ENCODE measurements at places on chromosomes 4 and X.
A peak's percentile ranks its signal among the peaks of the same experiment; 100 is the strongest.

GRCh38 chr4:5024673-5025072 is 5.4 kb upstream of the CYTL1 start:
- no peak for DNase-seq

DNA sequence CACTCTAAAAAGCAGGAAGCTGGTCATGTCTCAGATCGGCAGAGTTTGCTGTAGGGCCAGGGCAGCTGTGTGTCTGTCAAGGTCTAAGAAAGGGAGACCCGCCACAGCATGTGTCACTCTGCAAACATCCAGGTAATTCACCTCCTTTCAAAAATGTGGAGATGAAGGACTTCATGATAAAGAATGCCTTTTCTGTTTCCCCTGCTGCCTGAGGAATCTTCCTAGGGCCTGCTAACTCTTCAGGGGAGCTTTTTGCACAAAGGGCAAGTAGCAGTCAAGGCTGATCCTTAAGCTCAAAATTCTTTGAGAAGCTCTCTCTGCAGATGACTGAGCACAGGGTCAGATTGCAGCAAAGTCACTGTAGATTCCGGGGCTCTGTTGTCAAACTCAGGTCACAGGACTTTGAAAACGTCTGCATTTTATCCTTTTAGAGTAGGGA is 21.1 kb downstream of the RASL11B start:
- no peak for DNase-seq

GRCh38 chr4:7737268-7737645 is 202.4 kb downstream of the AFAP1 start:
- DNase-seq = no peak

GRCh38 chrX:96538104-96538725 is 146.4 kb upstream of the DIAPH2 start:
- DNase-seq = no peak

DNA sequence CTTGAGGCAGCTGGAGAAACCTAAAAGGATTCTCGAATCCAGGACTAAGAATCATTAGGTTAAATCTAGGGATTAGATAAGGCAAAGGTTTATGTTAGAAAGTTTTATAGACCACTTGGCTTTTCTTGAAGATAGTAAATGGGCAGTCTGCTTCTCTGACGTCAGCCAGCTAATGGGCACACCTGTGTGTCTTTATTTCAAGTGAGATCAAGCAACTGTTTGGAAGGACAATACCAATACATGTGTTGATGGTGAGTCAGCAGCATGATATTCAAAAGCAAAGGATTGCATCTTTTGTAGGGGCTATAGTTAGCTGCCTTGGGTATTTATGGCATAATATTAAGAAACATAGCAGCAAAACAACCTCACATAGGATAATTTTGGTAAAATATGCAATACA is 46.5 kb upstream of the GRPR start:
- no peak for DNase-seq

- no peak for DNase-seq
These were observed 35.0 kb upstream of the HMX1 start for GRCh38 chr4:8906668-8906970.

DNA sequence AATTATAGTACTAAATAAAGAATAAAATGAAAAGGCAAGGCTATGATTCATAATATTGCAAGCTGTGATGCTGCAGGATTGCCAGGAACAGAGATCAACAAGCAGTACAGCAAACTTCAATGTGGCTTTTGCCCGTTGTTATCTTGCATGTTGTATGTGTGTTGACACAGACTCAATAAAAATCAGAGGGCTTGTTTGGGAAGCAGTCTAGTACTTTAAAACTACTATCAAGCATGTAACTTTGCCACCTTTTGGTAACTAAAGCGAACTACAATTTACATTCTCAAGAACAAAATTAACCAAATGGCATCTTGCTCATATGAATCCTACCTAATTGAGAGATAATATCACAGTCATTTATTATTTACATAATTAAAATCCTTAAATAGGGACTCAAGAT is 79.8 kb upstream of the GPM6A start:
- no peak for DNase-seq

DNA sequence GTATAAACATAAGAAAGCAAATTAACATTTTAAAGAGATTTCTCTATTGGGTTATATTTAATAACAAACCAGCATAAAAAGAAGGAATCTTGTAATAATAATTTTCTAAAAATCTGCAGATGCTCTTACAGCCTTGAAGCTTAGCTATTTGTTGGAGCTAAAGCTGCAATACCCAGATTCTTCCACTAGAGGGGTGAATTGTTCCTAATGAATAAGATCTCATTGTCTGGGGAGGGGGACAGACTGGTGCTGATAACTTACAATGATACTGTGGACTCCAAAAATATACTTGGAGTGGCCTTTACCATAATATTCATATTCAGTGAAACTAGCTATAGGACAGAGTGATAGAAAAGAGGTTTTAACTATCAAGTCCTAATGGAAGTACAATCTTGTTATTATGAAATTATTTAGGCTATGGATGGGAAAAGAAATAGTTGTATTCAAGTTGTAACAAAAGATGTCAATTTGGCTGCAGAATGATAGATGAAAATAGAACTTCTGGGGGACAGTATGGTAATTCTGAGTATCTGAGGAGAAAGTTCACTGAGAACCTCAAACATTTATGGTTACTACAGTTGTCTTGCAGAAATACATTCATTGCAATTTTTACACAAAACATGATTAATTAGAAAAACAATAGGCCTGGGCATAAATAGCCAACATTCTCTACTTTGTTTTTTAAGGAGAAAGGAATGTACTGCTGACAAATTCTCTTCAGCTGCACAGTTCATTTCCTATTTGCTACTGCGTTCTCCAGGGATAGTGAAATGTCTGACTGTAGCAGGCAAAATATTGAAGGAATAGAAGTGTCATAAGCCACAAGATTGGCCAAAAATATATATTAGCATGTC is 443.3 kb downstream of the GBA3 start:
- DNase-seq = no peak

- DNase-seq = no peak
These were observed 3.2 kb downstream of the TMEM165 start for GRCh38 chr4:55398966-55399365.

- no peak for DNase-seq
These were observed 24.1 kb upstream of the FGF16 start for GRCh38 chrX:77422891-77423648.

GRCh38 chr4:106369456-106370060 is 980 bp upstream of the GIMD1 start:
- DNase-seq = no peak

- no peak for DNase-seq
These were observed 8.6 kb upstream of the KIAA0232 start for GRCh38 chr4:6773616-6774540.

DNA sequence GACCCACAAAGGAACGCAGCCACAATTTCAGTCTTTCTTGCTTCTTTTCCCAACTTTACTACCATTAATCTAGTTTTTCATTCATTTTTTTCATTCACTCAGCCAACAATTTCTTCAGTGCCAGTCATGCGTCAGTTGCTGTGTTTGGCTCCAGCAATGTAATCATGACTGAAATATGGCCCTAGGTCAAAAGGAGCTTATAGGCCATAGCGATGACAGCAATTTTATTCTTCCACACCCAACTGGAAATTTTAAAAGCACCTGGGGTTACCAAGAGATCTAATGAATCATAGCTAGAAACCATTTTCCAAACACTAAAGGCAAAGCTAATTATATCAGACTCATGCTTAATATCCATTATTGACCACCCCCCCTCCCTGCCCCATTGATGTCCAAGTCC is 29.8 kb upstream of the C1QTNF7 start:
- DNase-seq = no peak

GRCh38 chr4:139528377-139529005 is 27.5 kb downstream of the SETD7 start:
- no peak for DNase-seq

DNA sequence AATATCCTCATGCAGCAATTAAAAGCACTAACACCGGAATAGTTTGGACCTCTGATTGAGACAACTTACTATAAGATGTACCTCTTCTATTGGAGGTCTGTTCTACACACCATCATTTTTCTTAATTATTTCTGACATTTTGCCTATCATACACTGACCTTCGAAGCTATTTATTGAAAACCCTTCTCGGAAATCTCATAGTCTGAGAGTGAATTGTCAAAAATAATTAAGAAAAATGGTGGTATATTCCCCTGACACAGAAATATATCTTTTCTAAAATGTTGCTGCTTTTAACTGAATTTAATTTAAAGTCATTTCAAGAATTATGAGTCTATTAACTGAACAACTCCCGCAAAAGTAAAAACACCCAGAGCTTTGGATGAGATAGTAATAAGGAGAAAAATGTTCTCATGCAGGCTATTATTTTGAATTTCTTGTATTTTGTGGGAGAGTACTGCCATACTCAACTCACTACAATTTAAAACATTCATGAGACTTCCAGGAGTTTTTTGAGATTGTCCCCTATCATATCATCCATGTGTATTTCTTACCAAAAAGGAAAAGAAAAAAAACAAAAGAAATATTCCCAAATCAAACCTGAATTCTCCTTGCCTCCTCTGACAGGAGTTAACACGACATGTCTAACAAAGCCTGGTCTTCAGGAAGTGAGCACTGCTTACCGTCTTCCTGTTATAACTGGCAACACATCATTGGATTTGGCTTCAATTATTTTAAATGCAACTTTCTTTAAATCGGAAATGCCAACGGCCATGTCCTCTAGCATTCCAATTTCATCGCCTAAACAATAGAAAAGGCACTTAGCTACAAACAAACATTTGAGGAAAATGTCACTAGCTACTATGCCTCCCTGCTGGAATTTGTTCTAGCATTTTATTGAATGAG is 485.3 kb downstream of the IL15 start:
- DNase-seq = no peak

- DNase-seq = no peak
These were observed 130.4 kb upstream of the PAK3 start for GRCh38 chrX:110965409-110966090.

- no peak for DNase-seq
These were observed 41.9 kb downstream of the COL4A6 start for GRCh38 chrX:108396188-108396891.

DNA sequence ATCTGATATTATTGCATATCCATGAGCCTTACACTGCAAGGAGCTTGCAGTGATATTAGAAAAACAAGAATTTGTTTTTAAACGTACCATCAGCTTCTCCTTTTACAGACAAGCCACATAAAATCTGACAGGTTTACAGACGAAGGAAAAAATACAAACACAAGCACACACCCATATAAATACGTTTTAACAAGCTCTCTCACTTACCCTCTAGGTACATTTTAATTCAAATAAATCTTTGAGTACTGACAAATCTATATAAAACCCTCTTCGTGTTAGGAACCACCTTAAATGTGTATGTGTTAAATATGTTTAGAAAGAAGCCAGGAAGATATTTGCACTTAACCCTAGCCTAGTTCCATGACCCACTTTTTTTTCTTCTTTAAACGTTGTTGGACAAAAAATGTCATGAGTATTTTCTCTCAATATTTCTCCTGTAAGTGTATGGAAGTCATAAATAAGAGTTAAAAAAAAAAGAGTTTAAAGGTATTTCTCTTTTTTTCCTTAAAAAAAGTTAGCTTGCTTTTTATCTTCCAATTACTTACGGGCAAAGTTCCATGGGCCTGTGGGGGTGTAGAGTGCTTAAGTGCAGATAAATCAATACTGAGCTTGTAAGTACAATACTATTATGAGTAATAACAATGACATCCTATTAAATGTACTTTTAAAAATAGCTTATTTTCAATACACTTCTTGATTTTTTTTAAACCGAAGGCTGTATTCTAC is 1.5 kb downstream of the ARAP2 start:
- DNase-seq = no peak

- DNase-seq = peak; percentile 71
These were observed at the start of gene PPA2 for GRCh38 chr4:105473324-105474098. Gene PPA2, minus strand, starts transcription at chr4:105474062. Its CDS starts 12 bp downstream, at chr4:105474050.

GRCh38 chr4:130064471-130064870 is 968.5 kb downstream of the C4orf33 start:
- DNase-seq = no peak

GRCh38 chr4:116688536-116688935 is 396.8 kb downstream of the TRAM1L1 start:
- DNase-seq = no peak

DNA sequence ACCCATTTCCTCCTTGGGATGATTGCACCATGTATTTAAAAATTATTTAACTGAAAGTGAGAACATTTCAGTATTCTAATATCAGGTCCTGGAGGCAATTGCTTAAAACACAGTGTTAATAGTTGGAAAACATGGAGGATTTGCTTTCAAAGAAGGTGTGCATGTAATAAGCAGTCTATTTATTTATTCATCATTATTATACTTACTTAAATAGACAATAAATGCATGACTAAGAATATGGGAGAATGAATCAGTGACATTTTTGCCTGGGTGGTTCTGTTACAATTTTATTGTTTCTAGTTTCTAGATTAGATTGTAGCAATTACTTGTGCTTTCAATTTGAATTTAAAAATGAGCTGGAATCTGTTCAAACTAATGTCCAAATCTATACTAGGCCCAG is 145.5 kb downstream of the AREG start:
- no peak for DNase-seq

GRCh38 chrX:18934708-18935107 is 49.2 kb downstream of the PHKA2 start:
- DNase-seq = no peak

All from C1 segment of cervical spinal cord (tissue), 14 donors.